ENCODE measurements at places on chromosomes 7 and 10.

- H3K4me1 ChIP-seq: peaks cover 6% of the 10 kb centered on the region
- H3K27ac ChIP-seq: no peak overlapping the region
- no peak for DNase-seq
These were observed 132.3 kb upstream of the ANK3 start for GRCh38 chr10:60521974-60522405.

DNA sequence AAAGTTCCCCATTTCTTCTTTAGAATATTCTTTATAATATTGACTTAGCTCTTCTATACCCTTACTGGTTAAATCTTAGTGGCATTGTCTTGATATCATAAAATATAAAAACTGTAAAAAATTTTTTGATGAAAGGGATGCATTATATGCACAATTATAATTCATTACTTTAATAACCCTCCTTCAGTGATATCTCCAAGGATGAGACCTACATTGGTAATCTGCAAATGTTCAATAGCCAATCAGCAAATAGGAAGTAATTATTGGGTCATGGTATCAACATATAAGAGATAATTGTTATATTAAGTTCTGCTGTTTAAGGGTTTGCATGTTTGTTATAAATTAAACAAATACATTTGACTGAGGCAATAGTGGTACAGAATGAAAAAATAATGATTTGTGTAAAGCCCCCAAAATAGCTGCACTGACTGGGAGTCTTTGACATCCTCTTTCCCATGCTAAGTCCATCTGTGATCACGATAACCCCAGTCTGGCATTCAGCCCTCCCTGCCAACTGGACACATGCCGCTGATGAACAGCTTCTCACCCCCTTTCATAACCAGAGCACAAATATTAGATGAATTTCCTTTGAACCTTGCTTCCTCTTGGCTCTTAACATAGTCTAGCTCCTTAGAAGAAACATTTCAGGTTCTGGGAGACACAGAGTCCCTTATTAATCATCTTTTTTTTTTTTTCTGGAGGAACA is 169.5 kb downstream of the CPED1 start:
- H3K4me3 ChIP-seq: no peak overlapping the region
- H3K27ac ChIP-seq: no peak overlapping the region
- H3K4me1 ChIP-seq: no peaks in the 10 kb centered on the region
- H3K27me3 ChIP-seq: no peaks in the 10 kb centered on the region
- DNase-seq: no peak

DNA sequence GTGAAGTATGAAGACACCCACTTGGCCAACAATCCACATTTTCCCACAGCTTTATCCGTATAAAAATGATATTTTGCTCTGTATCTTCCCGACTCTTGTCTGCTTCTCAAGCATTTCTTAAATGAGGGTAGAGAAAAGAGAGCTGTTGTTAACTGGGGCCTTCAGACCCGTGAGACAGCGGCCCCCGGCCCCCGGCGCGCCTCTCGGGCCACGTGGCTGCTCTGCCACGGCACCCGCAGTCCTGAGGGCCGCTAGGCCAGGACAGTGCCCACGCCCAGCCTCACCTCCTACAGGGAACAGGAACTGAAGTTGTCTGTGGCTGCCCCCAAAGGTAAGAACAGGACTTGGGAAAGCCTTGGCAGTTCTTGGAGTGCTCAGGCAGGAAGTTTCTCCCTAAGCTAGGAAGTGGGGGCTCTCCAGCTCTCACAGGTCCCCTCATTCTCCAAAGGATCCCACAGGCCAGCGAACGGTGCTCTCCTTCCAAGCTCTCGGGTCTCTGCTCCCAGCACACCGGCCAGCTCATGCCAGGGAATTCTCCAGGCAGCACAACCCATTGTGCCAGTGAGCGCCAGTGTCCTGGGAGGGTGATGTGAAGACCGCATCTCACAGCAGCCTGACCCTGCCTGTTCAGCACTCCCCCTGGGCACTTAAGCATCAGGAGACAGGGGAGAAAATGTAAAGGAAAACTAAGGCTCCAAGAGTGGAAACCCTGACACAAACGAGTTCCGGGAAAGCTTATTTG is 230.3 kb upstream of the PFKP start:
- no peaks in the 10 kb centered on the region for H3K36me3 ChIP-seq
- H3K4me3 ChIP-seq: no peak overlapping the region
- H3K27me3 ChIP-seq: no peaks in the 10 kb centered on the region
- no peak overlapping the region for H3K27ac ChIP-seq
- DNase-seq: no peak
- no peaks in the 10 kb centered on the region for H3K4me1 ChIP-seq

DNA sequence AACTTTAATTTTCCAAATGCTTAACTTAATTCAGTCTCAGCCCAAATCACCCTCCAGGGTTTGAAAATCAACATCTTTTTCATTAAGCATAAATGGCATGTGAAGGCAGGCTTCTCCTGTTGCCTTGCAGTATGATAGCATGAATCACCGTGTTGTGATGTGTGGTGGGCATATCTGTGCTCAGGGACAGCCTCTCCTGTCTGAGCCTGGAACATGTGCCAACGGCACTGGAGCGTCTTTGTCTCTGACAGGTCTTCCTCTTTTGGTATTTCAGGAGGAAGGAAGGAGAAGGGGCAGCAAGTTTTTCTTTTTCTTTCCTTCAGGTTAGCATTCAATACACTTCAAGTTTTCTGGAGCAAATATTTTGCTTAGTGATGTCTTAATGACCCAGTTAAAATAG is 57.6 kb downstream of the LRGUK start:
- H3K36me3 ChIP-seq: no peaks in the 10 kb centered on the region
- no peak overlapping the region for H3K4me3 ChIP-seq
- H3K4me1 ChIP-seq: no peaks in the 10 kb centered on the region
- H3K27me3 ChIP-seq: no peaks in the 10 kb centered on the region
- no peak for DNase-seq

DNA sequence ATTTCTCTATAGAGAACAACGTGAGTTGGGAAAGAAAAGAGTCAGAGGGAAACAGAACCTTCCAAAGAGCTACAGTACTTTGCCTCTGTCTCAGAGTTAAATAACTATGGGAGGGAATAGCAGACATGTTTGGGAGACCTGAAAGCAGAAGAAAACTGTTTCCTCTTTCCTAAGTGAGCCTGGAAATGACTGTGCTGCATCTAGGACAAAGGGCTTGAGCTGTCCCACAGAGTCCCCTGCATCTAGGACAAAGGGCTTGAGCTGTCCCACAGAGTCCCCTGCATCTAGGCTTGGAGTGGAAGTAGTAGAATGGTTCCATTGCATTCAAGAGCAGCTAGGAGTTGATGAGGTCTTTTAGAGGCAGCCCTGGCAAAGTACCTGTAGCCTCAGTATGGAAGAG is 149.7 kb downstream of the DKK1 start:
- no peak overlapping the region for H3K4me3 ChIP-seq
- H3K4me1 ChIP-seq: no peaks in the 10 kb centered on the region
- no peaks in the 10 kb centered on the region for H3K27me3 ChIP-seq
- H3K27ac ChIP-seq: no peak overlapping the region

- no peaks in the 10 kb centered on the region for H3K36me3 ChIP-seq
- H3K27ac ChIP-seq: peak within 1 kb of the TSS; percentile 56
- peak within 1 kb of the TSS; percentile 77 for H3K4me3 ChIP-seq
- DNase-seq: peak; percentile 73
- H3K4me1 ChIP-seq: peaks cover 3% of the 10 kb centered on the region
- no peaks in the 10 kb centered on the region for H3K27me3 ChIP-seq
These were observed at the start of gene PLCE1 for GRCh38 chr10:93993782-93994437. TSS of gene PLCE1 (plus strand) at chr10:93993931. CDS start at chr10:94031047, 37,116 bp downstream.

DNA sequence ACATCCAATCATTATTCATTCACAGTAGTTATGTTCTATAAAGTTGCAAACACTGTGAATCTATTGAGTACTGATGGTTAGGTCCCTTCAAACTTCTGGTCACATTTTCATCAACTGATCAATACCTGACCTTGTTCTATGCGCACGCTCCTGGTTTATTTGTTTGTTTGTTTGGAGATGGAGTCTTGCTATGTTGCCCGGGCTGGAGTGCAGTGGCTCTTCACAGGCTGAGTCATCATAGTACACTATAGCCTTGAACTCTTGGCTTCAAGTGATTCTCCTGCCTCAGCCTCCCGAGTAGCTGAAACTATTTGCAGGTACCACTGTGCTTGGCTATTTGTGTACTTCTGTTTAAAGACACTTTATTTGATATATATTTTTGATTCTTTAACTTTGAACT is 19.3 kb downstream of the SND1 start:
- H3K4me3 ChIP-seq: no peak overlapping the region
- no peak for DNase-seq
- no peaks in the 10 kb centered on the region for H3K27me3 ChIP-seq
- peaks cover 2% of the 10 kb centered on the region for H3K4me1 ChIP-seq
- no peak overlapping the region for H3K27ac ChIP-seq

- H3K36me3 ChIP-seq: peaks cover 15% of the 10 kb centered on the region
- no peak overlapping the region for H3K4me3 ChIP-seq
- no peak overlapping the region for H3K27ac ChIP-seq
These were observed 12.0 kb downstream of the MTG1 start for GRCh38 chr10:133405844-133406527.

DNA sequence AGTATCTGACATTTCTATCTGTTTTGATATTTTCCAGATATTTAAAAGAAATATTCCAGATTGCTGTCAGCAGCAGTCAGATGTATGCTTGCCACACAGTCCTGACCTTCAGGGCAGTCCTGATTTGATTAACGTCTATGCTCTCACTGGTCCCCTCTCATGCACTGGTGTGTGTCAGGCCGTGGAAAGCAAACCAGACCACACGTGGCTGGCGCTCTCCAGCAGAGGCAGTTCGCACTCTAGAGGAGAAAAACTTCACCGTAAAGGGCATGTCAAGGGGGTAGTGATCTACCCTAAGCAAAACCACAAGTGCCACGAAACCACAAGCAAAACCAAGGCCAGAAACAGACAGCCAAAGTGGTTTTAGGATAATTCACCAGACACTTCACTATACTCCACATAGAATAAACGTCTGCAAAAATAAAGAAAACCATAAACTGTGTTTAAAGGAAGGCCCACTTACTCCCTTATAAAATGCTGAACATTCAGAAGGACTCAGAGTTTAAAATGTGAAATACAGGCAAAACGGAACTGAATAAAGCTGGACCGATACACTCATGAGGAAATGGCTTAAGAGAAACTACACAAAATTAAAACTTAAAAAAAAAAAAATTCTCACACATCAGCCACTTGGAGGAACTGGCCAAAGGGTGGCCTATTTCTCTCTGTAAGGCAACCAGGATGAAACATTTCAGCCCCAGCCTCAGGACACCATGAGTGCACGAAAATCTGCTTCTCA is 26.4 kb downstream of the PARP12 start:
- no peaks in the 10 kb centered on the region for H3K4me1 ChIP-seq
- no peak for DNase-seq
- H3K4me3 ChIP-seq: no peak overlapping the region
- no peak overlapping the region for H3K27ac ChIP-seq
- H3K27me3 ChIP-seq: no peaks in the 10 kb centered on the region
- peaks cover 54% of the 10 kb centered on the region for H3K36me3 ChIP-seq

- no peaks in the 10 kb centered on the region for H3K27me3 ChIP-seq
- H3K36me3 ChIP-seq: no peaks in the 10 kb centered on the region
- H3K27ac ChIP-seq: no peak overlapping the region
- no peaks in the 10 kb centered on the region for H3K4me1 ChIP-seq
- no peak overlapping the region for H3K4me3 ChIP-seq
These were observed 51.1 kb downstream of the ARMC3 start for GRCh38 chr10:22978918-22979317.

DNA sequence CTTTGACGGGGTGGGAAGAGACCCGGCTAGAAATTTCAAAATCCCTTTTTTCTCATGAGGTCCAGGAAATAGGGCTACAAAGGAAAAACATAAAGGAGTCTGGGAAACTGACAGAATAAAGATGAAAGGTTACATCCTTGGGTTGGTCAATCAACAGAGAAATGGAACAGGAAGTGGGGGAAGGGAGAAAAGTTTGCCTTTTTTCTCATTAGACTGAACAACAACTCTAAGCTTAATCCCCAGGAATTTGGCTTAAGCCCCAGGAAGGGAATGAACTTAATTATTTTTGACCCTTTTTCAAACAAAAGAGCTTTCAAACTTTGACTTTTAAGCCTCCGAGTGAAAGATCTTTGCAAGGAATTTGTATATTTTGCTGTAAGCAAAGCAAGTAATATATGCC is 32.7 kb downstream of the LGI1 start:
- DNase-seq: no peak
- H3K27ac ChIP-seq: no peak overlapping the region
- H3K27me3 ChIP-seq: no peaks in the 10 kb centered on the region
- H3K4me1 ChIP-seq: no peaks in the 10 kb centered on the region

Data from small intestine (tissue), 16 donors.